Psoas muscle (tissue), 8 donors: ENCODE measurements at places on chromosomes 3 and 15.

GRCh38 chr15:28265334-28266019 lies 56.5 kb downstream of the HERC2 start:
- DNase-seq: no peak

DNA sequence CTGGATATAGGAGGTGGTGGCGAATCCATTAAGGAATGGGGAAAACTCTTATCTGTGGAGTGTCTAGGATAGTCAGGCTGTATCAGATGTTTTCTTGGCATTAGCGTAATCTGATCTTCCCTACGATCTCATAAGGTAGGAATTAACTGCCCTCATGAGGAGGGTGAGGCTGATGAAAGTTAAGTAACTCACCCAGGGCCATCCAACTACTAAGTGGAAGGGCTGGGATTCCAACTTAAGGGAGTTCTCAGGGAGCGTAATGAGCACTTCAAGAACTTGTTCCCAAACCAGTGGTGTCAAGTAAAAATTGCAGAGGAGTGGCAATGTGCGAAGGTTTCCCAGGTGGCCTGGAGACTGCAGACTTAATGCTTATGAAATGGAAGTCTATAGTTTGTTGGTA lies 55.9 kb upstream of the OSBPL11 start:
- no peak for DNase-seq

- DNase-seq: no peak
These were observed 95.4 kb upstream of the AGBL1 start for GRCh38 chr15:85984241-85984640.

- no peak for DNase-seq
These were observed 19.0 kb upstream of the SLC25A36 start for GRCh38 chr3:140922634-140923033.

DNA sequence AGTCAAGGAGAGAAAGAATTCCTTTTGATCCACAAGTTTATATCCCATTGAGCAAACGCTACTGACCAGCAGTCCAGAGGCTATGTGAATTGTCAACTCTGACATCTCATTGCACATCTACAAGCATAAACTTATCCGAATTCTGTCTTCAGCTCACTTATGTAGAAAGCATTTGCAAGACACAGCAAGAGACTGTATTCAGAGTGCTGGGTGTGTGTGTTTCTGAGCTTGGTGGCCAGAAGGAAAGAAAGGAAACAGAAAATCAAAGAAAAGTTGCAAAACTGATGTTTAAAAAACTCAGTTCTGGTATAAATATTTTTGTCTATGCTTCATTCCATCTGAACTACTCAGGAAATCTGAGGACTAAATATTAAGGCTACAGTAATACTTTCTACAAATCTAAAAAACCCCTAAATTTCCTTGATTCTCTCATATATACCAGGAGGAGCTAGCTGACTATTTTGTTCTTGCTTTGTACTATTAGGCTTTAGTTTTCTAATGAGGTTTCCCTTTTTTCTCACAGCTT lies 45.5 kb downstream of the LSAMP start:
- DNase-seq: no peak

GRCh38 chr3:37116998-37117397 lies 57.4 kb downstream of the LRRFIP2 start:
- DNase-seq: no peak

GRCh38 chr3:177035676-177036075 lies 161.6 kb downstream of the TBL1XR1 start:
- no peak for DNase-seq

DNA sequence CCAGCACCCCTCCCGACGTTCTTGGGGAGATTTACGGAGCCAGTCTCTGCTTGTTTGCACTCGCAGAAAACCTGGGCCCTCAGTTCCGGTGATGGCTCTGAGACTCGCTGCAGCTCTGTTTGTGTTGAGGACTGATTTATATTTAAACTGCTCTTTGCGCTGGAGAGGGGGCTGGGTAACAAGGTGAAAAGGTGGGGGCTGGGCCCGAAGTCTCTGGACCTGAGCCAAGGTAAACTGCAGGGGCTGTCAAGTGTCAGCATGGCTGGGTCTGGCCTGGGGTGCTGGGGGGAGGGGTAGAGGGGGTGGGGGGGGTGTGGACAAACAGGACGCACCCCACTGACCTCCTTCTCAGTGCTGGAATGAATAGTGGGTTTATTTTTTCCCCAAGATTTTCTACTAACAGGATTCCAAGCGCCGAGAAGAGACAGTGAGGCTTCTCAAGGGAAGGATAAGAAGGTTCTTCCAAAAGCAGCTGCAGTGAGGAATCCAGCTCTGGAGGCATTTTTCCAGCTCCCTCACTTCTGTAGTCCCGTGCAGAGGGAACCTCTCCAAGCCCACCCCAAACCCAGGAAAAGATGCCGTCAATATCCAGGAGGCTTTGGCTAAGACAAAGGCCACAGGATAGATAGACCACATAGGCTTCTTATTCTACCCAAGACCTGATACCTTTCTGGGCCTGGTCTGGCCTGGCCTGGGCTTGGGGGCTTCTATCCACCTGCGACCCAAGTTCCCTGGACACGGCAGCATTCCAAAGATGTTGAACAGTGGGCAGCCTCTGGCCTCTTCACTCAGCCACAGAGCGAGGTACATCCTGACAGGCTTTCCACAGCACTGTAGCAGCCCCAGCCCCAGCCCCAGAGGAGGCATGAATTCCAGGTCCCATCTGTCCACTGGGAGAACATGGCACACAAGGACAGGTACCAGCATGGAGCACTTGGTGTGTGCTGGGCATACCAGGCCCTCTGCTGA lies 938 bp upstream of the SLCO2A1 start:
- no peak for DNase-seq

DNA sequence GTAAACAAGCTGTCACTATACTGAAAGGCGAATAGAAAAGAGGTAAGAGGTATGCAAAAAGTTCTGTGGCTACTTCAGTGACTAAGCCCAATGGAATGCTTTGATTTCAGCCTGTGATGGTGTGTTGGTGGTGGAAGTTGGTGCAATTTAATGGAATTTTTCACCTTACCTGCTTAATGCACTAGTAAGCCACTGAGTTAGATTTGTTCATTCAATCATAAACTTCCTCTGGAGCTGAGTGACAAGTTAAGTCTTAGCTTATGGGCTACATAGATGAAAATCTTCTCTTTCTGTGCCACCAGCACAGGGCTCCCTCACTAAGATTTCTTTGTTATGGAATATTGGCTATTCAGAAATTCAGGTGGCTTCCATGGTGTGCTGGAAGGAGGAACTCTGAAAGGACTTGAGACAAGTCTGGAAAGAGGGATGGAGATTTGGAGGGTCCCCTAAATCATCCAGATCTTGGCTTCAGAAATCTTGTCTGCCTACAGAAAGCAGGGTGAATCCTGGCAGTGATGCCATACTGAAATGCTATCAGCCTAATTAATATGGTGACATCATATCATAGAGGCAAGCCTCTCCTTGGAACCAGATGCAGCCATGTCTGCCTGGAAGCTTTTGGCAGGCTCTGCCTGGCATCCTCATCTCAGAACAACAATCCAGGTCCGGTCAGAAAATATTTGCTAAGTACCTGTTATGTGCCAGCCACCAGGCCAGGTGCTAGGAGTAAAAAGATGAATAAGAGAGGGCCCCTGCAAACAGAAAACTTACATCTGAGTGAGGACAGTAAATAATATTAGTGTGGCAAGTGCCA lies 8.1 kb upstream of the GAP43 start:
- no peak for DNase-seq

GRCh38 chr3:123439806-123440580 lies 8.9 kb downstream of the ADCY5 start:
- no peak for DNase-seq

- DNase-seq: no peak
These were observed 99.9 kb upstream of the MLF1 start for GRCh38 chr3:158470944-158471638.

- DNase-seq: no peak
These were observed 29.5 kb downstream of the GYG1 start for GRCh38 chr3:149020839-149021252.

DNA sequence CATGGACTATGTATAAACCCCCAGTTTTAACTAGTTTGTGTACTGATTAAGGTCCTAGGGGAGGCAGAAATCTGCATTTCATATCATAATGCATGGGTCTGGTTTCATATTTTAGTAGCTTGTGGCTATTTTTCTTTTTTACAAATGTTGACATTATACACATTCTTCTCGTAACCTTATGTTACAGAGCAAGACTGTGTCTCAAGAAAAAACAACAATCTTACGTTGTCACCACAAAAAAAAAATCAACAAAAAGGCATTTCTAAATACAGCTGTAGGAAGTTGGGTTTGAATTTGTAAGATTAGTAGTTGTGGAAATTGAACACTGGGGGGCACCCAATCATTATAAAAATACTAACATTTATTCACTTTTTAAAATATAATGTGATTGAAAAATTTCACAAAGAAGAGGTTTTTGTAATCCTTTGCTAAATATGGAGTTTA lies 17.9 kb downstream of the SERP1 start:
- no peak for DNase-seq

GRCh38 chr15:34718681-34719665 lies 35.8 kb downstream of the GJD2 start:
- DNase-seq: no peak

GRCh38 chr3:79845546-79845945 lies 77.7 kb upstream of the ROBO1 start:
- no peak for DNase-seq

DNA sequence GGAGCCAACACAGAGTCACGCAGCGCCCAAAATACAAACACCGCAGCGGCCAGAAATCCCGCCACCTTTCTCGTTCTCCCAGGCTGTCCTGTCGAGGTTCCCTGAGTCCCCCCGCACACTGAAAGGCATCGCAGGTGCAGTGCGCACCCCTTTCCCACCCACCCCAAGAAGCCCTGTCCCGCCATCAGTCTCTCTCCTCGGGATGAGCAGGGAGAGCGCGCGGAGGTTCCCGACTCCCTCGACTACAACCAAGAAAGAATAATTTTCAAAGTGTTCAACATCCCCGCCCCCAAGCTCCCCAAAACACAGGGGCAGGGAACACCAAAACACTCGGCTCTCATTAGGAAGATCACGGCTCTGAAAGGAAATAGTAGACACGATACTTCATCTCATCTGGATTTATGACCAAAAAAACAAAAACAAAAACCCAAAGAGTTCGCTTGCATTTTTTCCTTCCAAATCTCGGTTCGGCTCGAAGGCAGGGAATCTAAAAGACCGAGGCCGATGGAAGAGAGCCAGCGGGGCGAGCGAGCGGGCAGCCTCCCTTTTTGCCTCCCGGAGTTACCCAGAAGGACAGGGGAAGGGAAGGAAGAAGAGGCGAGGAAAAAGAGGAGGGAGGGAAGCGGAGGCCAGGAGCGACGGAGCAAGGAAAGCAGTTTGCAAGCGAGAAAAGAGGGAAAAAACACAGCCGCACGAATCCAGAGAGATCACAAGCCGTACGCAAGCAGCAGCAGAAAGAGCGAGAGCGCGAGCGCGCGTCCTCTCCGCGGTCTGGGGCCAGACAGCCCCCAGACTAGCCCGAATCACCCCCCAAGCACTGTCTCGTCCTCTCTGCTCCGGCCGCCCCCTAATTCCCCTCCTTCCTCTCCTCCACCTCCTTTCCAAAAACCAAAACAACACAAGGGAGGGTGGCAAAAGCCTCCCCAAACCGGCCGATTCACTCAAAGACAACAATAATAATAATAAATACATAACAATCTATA lies 808 bp downstream of the BCL6 start:
- DNase-seq: peak; percentile 62

DNA sequence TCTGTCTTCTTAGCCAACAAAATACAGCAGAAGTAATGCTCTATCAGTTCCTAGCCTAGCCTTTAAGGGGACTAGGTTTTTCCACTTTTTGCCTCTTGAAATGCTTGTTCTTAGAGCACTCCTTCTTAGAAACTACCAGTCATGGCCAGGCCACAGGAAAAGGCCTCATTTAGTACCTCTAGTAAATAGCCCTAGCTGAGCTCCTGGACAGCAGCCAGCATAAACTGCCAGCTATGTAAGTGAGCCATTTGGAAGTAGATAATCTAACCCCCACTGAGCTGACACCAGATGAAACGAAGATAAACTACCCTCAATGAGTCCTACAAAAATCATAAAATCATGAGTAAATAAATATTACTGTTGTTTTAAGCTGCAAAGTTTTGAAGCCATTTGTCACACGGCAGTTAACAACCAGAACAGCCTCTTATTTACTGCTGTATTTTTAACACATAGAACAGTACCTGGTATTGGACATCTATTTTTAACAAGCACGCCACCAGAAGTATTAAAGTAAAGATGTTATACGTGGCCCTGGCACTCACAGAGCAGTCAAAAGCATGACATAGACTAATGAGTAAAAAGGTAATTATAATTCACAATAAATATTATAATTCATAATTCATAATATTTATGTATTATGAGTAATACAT lies 12.0 kb downstream of the TBC1D5 start:
- DNase-seq: no peak

GRCh38 chr3:77040216-77040615 lies 317 bp downstream of the ROBO2 start:
- DNase-seq: no peak

- DNase-seq: no peak
These were observed 4.2 kb downstream of the SEC62 start for GRCh38 chr3:169970847-169971246.

- DNase-seq: no peak
These were observed 1.3 kb downstream of the ACTR8 start for GRCh38 chr3:53880396-53881345.

DNA sequence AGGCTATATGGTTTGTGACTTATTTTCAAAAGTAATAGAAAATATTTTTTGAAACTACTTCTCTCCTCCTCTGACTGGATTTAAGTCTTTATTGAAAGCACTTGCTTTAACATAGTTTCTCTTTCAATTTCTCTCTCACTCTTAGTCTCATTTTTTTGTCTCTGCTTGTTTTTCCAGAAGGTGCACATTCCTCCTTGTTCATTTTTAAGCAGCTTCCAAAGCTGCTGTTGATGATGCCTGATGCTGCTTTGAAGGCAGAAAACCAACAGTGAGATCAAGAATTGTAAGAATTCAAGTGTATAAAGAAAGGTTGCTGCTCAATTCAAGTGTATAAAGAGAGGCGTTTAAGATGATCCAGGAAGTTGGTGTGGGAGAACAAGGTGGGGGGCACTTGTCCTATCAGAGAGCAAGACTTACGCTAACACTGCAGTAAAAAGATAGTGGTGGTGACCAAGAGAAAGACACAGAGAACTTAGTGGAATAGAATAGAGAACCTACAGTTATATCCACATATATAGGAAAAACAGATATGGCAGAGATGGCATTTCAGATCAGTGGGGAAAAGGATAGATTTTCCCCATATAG lies 12.1 kb downstream of the NR2C2 start:
- no peak for DNase-seq

DNA sequence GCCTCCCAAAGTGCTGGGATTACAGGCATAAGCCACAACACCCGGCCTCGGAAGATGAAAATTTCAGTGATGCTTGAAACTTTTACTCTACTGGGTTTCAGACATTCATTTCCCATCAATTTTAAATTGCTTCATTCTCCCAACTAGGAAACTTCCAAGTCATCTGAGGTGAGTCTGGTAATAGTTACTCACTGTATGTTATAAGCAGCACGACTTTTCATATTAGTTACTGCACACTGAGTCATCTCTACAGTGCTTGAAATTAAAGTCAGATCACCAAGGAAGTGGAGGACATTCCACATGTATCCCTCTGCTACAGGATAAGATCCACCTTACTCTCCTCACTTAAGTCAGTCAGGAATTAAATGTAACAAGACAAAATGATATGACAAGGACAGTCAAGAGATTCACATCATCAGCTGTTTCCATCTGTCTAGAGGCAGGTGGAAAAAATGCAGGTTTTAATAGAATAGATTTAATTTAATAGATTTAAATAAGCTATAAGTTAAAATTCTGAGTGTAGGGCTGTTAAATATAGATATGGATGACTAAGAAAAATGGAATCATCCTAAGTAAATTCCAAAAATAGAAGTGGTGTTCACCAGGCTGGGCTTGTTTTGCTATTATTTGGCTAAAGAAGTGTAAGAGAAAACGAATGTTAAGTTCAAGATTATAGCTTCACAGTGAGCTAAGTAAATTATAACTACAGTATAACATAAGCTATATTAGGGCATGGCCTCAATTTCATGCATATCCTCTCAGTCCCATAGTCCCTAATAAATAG lies 104.4 kb downstream of the TMCO5A start:
- DNase-seq: no peak
